OCI-LY7 (cell line): ENCODE measurements at places on chromosomes 1 and 21.

DNA sequence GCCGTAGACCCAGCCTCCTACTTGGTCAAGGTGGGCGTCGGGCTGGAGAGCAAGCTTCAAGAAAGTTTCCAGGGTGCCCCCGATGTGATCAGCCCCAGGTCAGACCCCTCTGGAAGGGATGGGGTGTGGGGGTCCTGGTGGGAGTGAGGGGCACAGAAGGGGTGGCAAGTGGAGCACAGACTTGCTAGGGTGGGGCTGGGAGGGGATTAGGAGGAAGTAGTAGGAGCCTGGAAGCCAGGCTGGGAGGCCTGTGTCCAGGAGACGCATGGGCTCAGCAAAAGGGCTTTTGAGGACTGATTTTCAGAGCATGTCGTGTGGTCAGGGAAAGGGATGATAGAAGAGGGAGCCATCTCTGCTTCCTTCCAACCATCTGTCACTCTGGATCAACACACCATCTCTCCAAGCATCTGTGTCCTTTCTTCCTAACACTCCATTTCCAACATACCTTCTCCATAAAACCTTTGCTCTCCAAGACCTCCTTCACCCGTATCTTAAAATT is 8.5 kb downstream of the TRIM46 start:
- no peak for DNase-seq

GRCh38 chr1:211623515-211623914 is 44.6 kb upstream of the SLC30A1 start:
- DNase-seq = no peak

DNA sequence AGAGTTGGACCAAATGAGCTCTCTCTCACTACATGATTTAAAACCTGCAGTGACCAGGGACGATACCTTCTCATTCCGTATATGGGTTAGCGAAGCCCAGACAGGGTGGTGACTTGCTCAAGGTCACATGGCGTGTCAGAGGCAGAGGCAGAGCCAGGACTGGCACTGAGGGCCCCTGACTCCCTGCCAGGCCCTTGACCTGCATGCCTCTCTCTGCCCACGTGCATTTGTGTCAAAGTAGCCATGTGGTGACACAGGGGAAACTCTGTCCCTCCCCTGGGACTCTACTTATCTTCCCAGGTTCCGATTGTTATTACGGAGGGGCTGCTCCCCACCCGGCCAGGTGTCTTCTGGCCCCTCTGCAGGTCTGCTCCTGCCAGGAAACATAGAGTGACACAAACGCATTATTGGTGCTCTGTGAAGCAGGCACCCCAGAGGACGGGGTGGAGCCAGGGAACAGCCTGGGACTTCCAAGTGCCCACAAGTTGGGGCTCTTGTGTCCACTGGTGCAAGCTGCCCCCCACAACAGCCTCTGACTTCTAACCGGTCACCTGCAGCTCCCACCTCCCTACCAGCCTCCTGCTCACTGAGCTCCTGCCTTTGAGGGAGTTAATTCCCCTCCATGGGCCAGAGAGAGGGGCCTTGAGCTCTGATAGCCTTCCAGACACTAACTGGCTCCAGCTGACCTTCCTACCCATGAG is 7.3 kb upstream of the TINAGL1 start:
- no peak for DNase-seq

DNA sequence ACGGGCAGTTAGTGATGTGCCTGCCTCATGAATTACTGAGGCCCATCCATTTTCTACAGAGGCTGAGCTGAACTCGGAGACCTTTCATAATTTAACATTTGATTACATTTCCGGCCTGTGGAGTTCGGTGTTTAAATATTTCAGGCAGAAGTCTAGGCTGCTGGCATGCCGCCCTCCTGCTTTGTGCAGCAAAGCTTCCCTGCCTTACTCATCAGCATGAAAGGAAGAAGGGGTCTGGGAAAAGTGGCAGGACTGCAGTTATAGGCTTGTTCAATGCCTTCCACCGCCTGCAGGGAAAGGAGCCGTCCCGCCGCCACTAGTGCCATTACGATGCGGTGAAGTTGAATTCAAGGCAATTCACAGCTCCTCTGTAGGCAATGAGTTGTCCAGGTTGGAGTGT is 527.9 kb downstream of the NPHP4 start:
- DNase-seq = no peak

- no peak for DNase-seq
These were observed 20.4 kb downstream of the TINAGL1 start for GRCh38 chr1:31596737-31597097.

GRCh38 chr1:118989006-118989815 is 1.1 kb upstream of the TBX15 start:
- DNase-seq = no peak

- DNase-seq = no peak
These were observed 152.3 kb downstream of the PCNX2 start for GRCh38 chr1:233143241-233143640.

GRCh38 chr1:88655685-88656299 is 28.3 kb upstream of the PKN2 start:
- peak; percentile 49 for DNase-seq

- no peak for DNase-seq
These were observed 272.6 kb downstream of the MATN1 start for GRCh38 chr1:30450818-30451233.

DNA sequence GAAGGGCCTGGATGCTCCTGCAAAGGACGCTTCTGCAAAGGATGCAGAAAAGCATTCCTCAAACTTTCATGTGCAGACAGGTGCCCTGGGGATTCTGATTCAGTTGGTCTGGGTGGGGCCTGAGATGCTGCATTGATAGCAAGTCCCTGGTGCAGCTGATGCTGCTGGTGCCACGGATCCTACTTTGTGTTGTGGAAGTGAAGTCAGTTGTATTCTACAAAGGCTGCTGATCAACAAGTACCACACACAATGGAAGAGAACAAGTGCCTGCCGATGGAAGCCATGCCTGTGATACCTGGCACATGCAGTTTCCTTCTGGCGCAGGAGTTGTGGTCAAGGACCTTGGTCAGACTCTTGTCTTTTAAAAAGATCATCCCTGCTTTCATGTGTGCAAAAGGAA is 478.8 kb downstream of the CAMTA1 start:
- DNase-seq = no peak

DNA sequence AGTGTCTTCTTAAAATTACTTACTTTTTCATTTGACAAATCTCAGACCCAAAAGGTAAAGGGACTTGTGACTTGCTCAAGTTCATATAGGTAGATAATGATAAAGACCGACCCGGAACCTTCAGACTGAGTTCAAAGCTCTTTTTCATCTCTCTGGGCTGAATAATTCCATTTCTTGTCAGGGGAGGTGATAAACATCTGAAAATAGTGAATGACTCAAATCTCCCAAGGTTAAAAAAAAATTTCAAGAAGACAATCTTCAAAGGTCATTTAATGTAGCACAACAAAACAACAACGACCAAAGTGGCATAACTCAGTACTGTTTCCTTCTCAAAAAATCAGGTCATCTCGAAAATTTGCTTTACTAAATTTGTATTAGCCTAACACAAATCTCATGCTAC is 20.6 kb downstream of the LUZP1 start:
- no peak for DNase-seq

- DNase-seq = no peak
These were observed 4.2 kb downstream of the NPPB start for GRCh38 chr1:11854519-11854918.

- DNase-seq = no peak
These were observed 58.9 kb downstream of the PTPN14 start for GRCh38 chr1:214492401-214493075.

DNA sequence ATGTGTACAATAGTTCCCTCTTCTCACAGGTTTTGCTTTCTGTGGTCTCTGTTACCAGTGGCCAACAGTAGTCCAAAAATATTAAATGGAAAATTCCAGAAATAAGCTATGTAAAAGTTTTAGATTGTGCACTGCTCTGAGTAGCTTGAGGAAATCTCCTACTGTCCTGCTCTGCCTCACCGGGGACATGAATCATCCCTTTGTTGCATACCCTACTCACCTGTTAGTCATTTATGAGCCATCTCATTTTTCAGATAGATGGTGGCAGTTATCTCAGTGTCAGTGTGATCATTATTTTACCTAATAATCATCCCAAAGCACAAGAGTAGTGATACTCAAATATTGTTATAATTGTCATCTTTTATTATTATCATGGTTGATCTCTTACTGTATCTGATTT is 688.1 kb downstream of the PLA2G4A start:
- DNase-seq = no peak

DNA sequence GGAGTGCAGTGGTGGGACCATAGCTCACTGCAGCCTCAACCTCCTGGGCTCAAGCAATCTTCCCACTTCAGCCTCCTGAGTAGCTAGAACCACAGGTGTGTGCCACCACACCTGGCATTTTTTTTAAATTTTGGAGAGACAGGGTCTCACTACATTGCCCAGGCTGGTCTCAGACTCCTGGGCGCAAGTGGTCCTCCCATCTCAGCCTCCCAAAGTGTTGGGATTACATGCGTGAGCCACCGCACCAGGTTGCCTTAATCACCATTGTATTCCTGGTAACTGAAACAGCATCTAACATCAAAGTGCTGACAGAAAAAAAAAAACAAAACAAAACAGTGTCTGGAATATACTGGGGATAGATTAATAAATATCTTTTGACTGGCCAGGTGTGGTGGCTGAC is 18.2 kb downstream of the RPL5 start:
- DNase-seq = no peak

GRCh38 chr1:243946253-243946652 is 96.2 kb upstream of the AKT3 start:
- DNase-seq = no peak

DNA sequence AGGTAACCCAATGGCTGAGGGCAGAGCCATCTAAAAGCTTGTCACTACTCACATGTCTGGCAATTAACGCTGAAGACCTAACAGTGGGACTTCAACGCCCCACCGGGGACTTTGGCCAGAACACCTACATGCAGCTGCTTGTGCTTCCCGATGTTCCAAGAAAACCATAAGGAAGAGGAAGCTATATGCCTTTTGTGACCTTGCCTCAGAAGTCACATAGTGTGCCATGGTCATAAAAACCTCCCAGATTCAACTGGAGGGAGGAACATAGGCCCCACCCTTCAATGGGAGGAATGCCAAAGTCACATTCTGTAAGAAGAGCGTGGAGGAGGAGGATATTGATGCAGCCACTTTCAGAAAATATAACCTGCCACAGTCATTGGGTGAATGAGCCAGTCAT is 147.8 kb upstream of the MAGI3 start:
- DNase-seq = no peak

DNA sequence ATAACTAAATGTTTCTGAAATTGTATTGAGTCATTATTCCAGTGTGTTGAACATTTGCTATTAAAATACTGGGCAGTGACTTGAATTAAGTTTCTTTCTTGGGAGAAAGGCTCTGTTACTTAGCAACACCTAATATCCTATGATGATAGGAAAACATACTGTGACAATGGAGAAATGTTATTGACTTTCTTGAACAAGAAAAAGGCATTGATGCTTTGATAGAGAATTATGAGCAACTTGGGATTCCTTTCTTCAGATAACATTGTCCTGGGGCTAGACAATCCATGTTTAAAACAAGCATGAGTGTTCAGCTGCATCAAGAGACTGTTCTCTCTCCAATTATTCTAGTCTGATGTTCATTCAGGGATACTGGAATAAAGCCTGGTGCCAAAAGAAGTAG is 215.9 kb upstream of the L1TD1 start:
- no peak for DNase-seq

DNA sequence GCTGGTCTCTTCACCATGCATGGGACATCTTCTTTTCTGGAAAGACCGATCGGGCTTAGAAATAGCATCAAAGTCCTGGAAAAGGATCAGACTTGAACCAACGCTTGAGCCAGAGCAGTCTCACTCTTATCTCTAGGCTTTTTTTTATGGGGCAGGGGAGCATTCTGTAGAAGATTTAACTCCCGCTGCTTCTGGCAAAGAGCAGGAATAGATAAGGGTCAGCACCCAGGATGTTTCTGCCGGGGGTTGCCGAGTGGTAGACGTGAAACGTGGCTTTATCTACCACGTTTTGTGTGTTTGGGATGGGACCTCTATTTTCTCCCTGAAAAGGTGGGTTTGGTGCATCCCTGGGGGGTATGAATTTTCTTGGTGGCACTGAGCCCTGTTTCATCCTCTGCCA is 18.8 kb downstream of the SPSB1 start:
- DNase-seq = no peak

DNA sequence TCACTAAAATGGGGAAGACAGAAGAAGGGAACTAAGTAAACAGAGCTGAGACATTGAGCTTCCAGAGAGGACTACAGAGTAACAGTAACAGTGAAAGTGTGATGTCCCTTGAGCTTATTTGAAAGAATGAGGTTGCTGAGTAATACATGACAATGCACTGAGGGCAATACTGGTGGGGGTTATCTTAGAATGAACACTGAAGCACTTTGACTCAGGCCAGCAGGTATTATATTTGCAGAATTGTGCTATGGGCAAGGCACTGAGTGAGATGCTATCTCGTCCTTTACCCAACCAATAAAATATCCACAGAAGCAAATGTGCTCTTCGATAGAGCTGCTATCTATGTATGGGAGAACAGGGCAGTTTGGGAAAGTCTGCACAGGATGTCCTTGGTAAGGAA is 133.2 kb downstream of the DISP1 start:
- DNase-seq = no peak

- no peak for DNase-seq
These were observed 30.7 kb upstream of the IFNAR2 start for GRCh38 chr21:33199100-33199464.

DNA sequence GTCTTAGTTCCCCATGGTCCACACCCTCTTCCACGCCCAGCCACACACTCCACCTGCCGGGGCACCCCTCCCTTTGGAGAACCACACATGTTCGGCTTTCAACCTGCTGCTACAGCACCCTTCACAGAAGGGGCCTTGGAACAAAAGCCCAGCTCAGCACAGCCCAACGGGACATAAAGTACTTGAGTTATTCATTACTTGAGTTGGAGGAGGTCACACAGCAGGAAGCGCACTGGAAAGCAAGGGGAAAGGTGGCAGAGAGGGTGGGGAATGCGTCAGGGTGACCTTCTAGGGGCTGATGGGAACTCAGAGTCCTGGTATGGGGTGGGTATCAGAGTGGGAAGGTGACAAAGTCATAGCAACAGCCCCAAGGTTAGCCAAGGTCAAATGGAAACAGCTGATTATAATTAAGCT is 3.0 kb upstream of the ATP1B1 start:
- no peak for DNase-seq

DNA sequence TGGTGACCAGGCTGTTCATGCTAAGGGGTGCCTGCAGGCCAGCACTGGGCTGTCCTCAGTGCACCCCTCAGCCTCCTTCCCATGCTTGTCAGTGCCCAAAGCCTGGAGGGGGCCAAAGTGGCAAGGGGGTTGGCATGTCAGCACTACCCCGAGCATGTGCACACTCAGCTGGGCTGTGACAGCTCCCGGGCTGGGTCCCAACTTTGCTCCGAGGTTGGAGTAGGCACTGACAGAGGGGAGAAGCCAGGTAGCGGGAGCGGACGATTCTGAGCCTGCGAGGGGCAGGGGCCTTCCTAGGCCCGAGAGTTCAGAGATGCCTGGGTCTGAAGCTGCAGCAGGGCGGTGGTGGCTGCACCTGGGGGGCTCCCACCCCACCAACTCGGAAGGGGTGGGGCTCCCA is 119.0 kb downstream of the MAST2 start:
- DNase-seq = no peak

GRCh38 chr21:37119421-37120218 is 46.6 kb downstream of the TTC3 start:
- no peak for DNase-seq

GRCh38 chr21:26597981-26598380 is 24.9 kb upstream of the CYYR1 start:
- DNase-seq = no peak

GRCh38 chr1:246450611-246451251 is 56.3 kb downstream of the SMYD3 start:
- peak; percentile 22 for DNase-seq

GRCh38 chr1:19410393-19410792 is 74.9 kb downstream of the CAPZB start:
- no peak for DNase-seq

GRCh38 chr1:219075121-219075879 is 98.4 kb upstream of the LYPLAL1 start:
- DNase-seq = no peak
